ENCODE measurements at places on chromosomes 11 and 22.

DNA sequence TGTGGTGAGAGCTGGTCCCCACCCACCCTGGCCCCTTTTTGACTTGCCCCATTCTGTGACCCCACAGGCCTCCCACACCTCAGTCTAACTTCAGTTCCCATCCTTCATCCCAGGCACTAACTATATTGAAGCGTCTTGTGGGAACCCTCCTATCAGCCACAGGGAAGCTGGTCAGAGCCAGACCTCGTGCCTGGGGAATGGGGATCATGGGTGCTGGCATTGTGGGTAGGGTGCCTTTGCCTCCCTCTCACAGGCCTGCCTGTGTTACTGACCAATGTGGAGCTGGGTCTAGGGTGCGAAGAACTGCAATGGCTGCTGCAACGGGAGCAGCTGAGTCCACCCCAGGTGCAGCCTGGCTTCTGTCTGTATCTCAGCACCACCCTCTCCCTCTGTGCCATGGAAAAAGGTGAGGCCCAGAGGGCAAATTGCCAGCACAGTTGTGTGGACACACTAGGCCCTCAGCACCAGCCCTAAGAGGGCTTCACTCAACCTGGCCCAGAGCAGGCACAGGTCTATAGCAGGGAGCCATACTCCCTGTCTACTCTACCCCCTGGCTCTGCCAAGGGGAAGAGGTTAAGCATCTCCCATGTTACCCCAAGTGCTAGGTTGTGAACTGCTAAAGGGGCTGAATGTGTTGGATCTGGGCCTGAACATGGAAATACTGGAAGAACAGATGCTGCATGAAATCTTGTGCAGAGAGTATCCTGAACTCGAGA, 37.3 kb downstream of the RRP8 start:
- DNase-seq: no peak

DNA sequence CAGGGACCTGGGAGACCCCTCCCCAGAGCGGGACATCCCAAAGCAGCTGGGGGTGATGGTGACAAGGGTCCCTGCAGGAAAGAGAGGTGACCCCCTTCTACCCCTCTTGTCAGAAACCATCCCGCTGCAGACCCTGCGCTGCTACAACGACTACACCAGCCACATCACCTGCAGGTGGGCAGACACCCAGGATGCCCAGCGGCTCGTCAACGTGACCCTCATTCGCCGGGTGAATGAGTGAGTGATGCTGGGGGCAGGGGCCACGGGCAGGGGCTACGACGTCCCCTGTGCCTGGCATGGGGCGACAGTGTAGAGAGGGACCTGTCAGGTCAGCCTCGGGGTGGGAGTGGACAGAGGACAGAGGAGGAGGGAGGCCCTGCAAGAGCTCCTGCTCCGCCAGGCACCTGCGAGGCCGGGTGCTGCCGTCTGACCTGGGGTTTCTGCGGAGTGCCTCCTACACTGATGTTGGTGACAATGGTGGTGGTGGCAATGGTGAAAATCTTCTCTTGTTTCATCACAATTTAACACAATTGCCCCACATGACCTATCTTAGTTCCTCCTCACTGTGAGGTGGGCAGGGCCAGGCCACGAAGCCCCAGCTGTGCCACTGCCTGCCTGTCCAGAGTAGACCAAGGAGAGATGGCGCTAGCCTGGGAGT, 9.8 kb downstream of the CSF2RB start:
- no peak for DNase-seq

GRCh38 chr22:37263966-37264887, 18.1 kb upstream of the CYTH4 start:
- DNase-seq: no peak

DNA sequence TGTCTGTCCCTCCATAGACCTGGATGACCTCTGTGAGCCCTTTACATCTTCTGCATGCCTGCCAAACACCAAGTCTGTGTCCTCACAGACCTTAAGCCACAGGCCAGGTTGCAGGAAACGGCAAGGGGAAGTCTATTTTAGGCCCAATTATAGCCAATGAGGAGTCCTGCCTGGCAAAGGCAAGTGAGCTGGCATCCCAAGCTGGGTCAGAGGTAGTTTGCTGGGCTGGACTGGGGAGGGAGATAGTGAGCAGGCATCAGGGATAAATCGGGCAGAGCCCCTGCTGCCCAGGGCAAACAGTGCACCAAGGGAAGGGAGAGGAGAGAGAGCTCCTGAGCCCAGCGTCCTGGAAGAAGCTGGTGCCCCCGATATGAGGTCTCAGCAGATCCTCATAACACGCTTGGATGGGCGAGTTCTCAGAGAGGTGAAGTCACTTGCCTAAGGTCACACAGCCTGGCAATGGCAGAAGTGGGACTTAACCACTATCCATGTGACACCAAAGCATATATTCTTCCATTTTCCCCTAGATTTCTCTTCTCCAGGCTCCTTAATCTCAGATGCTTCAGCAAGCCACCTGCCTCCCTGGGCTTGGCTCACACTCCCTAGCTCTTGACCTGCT, 3.7 kb upstream of the RELT start:
- DNase-seq: no peak

Measured in suprapubic skin (tissue), 4 donors.